Activated naive CD8-positive, alpha-beta T cell treated with anti-CD3 and anti-CD28 coated beads, Interleukin-2, amount 50 U/mL, for 16 hours (primary cell): ENCODE measurements at places on chromosomes 12 and 14.

DNA sequence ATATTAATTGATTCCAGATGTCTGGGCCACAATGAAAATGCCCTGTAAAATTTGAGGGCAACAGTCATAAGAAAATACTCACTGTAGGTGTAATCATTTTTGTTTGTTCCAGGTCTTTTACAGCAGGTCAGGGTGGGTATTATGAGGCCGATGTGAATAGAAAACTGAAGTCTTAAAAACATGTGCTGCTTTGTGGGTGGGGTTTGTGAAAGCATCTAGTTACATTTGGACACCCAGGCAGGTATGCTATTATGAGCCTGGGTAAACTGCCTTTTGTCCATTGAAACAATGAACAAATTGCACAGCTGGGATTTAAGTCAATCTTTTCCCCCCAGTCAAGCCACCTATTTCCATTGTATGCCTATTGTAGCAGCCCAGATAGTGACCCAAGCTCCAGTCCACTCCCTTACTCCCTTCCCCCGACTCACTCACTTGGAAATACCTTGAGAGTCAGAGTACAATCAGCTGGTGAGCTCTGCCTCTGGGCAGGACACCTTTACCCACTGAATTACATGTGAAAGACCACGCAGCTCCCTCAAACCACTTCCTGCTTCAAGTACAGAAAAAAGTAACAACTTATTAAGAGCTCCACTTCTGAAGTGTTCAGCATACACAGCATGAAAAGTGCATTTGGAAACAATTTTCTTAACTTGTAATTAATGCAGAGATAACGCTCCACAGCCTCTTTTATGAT is 1.8 kb downstream of the IGF1 start:
- peak; percentile 7 for DNase-seq

DNA sequence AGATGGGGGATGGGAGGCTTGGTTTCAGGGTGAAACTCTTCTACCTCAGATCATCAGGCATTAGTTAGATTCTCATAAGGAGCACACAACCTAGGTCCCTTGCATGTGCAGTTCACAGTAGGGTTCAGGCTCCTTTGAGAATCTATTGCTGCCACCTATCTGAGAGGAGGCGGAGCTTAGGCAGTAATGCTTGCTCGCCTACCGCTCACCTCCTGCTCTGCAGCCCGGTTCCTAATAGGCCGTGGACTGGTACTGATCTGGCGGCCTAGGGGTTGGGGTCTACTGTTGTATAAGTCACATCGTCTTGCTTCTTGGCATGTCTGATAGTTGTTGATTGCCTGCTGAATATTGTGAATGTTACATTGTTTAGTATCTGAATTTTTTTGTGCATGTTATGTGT is 12.2 kb downstream of the SCYL2 start:
- no peak for DNase-seq

DNA sequence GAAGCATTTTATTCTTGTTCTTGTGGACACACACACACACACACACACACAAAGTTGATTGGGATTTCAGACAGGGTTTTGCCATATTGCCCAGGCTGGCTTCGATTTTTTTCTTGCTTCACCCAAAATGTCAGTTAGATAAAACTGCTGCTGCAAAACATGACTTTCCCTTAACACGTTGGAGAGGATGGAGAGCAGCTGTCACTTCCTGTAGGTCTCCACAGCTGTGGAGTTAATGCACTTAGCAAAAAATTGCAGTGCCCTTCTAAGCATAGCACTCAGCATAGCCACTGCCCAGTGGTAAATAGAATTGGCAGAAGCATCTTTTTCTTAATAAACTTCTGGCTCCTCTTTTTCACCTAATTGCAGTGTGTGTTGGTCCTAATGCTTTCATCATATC is 54.5 kb downstream of the PDZRN4 start:
- DNase-seq: no peak

DNA sequence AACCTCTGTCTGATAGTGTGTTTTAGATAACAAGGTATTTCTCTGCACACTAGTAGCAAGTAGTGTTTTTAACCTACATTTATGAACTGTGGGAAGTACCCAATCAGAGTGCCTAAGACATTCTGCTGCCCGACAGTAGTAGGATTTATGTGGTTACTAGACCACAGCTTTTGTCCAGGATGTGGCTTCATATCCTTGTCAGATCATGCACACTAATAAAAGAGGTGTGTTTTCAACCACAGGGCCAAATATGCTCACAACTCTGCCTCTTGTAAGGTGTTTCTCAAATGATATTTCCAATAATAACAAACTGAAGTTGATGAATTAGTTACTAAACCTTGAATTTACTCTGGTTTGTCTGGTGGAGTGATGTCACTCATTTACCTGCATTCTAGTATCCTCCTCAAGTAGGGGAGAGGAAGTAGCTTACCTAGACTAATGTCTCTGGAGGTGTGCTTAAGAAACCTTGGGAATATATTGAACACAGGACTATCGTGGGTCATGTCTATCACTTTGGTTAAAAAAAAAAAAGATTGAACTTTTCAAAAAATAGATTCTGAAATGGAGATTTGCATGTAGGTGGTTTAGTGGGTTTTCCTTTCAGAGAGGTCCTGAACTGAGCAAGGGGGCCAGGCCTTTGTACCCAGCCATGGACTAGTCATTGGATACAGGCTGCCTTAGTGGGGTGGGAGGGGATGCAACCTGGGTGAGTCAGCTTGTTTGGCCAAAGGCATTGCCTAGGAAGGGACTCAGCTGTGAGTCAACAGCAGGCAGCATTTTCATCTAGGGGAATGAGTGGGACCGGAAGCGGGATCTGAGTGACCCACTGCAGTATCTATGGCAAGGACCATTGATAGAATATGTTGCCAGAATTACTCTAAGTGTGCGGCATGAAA is 14.1 kb downstream of the FBXW8 start:
- peak; percentile 4 for DNase-seq

GRCh38 chr14:86087377-86087776 is 557.4 kb downstream of the FLRT2 start:
- DNase-seq: no peak

DNA sequence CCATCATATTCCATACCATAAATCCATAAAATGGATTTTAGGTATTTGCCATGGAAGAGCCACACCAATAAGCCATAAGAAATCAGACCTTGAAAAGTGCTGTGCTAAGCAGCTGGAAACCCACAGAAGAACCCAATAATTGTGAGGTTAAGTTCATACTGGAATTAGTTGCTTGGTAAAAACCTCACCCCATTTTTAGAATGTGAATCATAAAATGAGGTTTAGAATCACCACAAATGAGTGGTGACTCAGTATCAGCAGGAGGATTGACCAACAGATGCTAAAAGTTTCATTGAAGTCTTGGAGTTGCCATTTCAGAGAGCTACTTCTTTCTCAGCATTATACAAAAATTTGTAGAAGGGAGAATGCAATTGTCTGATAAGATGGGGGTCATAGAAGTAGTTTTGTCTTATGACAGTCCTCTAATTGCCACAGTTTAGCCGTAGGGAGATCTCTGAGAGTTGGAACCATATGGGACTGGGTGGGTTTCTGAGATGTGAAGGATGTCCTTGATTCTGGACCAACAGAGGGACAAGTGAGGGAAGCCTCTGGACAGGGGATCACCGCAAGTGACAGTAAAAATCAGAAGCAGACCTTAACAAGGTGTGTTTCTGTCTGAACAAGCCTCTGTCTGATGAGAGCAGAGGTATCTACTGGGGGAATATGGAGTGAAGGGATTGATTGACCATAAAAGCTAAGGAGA is 1.4 kb upstream of the STON2 start:
- no peak for DNase-seq

DNA sequence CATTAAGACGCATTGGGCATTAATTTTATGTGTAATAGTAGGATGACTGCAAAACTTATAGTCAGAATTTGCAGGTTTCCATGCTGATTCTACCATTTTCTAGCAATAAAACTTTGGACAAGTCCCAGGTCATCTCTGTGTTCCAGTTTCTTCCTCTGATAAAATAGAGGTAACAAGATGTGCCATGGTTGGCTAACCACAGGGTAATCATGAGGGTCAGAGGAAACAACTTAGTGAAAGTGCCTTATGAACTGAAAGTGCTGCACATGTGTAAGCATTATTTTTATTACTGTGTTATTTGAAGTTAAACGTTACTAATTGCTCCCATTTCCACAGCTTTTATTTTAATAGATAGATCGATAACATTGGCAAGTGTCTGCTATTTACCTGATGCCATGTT is 21.1 kb downstream of the SMCO2 start:
- no peak for DNase-seq

- DNase-seq: no peak
Measured at GRCh38 chr14:67395086-67395875, 16.7 kb downstream of the PLEK2 start.

DNA sequence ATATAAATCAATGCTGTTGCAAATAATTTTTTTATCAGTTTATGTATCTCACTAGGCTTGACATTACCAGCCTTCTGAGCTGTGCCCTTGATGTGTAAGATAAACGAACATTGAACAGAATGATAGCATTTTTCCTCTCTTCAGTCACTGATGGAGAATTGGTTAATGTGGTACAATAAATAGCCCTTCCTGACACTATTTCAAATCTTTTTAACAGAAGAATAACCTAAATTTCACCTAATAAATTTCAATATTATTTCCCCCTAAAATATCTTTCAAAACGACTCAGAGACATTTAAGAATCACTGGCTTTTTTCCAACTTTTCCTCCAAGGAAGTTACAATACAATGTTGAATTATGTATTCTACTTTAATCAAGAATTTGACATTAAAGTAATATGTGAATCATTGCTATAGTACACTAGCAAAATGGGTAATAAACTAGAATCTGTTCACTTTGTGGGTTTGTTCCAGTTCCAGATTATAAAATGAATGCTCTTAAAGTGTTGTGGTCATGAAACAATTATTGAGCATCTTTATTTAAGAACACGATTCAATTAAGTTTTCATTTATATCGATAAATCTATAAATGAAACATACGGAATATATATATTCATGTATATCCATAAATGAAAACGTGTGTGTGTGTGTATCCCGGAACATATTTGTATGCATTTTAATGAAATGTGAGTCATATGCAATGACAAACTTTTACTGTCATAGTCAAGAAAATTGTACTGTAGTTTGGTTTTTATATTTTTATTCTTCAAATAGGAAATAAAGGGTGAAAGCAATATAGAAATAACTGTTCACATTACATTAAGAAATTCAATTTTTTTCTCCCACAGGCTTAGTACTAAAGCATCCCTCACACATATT is 2.5 kb upstream of the ATP2B1 start:
- DNase-seq: no peak

DNA sequence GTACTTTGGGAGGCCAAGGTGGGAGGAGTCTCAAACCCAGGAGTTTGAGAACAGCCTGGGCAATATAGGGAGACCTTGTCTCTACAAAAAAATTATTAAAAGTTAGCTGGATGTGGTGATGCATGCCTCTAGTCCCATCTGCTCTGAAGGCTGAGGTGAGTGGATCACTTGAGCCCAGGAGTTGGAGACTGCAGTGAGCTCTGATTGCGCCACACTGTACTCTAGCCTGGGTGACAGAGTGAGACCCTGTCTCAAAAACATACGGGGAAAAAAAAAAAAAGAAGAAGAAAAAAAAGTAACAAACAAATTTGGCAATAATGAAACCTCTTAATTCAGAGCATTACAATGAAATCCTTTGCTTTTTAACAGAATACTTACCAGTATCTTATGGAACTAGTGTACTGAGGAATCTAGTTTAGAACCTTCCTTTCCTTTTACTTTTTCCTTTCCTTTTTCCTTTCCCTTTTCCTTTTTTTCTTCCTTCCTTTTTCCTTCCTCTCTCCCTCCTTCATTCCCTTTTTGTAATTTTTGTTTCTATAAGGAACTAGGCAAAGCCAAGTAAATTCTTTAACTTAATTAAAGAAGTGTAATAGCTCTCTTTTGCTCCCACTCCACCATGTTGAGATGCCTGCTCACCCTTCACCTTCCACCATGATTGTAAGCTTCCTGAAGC is 12.2 kb upstream of the CNOT2 start:
- DNase-seq: no peak

DNA sequence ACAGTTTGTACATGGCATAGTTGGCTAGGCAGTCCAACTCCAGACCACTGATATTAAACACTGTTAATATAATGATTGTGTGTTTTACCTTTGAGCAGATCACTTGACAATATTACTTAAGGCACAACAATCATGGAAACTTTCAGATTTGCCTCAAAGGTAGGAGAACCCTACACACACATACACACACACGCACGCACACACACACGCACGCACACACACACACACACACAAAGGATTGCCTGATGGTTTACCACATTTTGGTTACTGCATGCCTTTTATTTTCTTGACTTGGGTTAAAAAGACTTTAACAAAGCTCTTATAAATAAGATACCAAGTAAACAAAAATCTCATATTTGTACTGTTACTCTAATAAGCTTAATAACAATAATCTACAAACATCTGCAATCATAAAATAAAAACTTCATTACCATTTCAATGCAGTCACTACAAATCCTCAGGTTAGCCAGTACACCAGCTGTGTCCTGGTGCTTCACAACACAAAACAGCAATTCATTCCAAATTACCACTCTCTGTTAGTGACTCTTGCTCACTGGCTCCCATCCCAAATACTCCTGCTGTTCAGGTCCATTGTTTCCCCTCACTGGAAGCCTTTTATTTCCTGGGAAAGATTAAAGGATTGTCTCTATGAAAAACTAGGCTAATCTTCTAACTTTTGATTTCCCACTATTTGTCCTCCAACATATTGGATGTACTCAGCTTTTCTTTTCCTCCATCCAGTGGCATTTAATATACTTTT is 175.2 kb upstream of the ATP2B1 start:
- DNase-seq: no peak

- no peak for DNase-seq
Measured at GRCh38 chr12:25083211-25083610, 111.7 kb downstream of the DNAI7 start.

DNA sequence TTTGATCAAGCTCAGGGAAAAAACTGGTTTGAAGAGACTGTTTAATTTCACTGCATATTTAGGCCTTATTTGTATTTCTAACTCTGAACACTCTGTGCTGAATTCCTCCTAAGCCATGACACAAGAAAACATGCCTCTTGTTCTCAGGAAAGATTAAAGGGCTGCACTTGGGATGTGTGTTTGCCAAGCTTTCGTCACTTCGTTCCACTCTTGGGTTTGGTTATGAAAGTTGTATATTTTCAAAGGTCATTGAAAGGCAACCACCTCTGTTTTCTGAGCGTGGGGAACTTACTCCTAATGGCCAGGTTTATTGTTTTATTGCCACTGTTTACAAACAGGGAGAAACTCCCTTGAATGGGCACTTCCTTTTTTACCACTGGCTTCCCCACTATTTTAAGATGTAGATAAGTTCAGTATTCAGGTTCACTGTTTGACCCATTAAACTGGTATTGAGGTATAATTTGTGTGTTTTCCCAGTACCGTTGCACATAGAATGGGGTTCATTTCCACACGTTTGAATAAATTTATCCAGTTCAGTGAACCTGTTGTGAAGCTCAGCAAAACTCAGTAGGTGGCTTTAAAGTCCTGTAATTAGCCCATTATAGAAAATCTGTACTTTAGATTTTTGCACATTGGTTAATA is 65.3 kb downstream of the NKX2-1 start:
- DNase-seq: no peak
